ENCODE measurements at places on chromosomes 2 and 18. TPM values are rescaled to one million over a fixed set of nuclear protein-coding genes. Genes with fewer than 3 reads are reported as not detected.

The ABCB11 gene
- polyA plus RNA-seq: not detected

The CFC1 gene
- 1.1 TPM for polyA plus RNA-seq

The CNTNAP5 gene
- polyA plus RNA-seq: not detected

The SLC23A3 gene
- polyA plus RNA-seq: 26.6 TPM

The FLACC1 gene
- not detected for polyA plus RNA-seq

The TOGARAM2 gene
- 1.1 TPM for polyA plus RNA-seq

The NDC80 gene
- 16.0 TPM for polyA plus RNA-seq

DNA sequence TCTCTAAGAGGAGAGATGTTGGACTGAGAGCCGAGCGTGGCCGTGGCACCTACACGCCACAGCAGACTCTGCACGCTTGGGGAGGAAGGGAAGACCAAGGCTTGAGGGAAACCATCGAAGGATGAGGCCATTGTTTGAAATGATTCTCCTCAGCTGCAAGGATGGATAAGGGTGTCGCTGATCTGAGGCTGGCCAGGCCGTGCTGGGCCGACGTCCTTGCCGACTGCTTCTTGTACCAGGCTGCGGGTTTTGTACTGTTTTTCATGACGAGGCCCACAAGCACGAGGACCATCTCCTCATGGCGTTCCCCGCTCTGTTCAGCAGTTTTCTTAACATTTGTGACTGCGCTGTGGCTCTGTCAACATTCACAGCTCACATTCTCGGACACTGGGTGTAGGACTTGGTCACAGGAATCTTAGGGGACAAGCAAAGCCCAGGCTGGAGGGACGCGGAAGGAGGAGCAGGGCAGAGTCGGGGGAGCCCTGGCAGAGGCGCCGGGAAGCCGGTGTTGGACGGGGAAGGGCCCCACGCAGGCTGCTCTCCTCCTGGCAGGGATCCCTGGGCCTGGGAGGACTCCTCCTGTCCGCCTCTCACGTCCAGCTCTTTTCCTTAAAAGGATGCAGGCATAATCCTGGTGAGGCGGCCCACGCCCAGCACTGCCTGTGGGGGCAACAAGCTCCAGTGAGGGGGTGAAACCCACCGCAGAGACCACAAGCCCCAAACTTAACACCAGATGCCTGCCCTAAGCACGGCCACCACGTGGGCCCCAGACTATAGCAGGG is 259.0 kb upstream of the SALL3 start:
- no peak for DNase-seq

- DNase-seq: no peak
These were observed 54.8 kb downstream of the SEMA4F start for GRCh38 chr2:74708883-74709282.

- DNase-seq: peak; percentile 8
These were observed 3.8 kb upstream of the EPC2 start for GRCh38 chr2:148640767-148641166.

- DNase-seq: no peak
These were observed 90.2 kb downstream of the MCFD2 start for GRCh38 chr2:46825231-46825938.

DNA sequence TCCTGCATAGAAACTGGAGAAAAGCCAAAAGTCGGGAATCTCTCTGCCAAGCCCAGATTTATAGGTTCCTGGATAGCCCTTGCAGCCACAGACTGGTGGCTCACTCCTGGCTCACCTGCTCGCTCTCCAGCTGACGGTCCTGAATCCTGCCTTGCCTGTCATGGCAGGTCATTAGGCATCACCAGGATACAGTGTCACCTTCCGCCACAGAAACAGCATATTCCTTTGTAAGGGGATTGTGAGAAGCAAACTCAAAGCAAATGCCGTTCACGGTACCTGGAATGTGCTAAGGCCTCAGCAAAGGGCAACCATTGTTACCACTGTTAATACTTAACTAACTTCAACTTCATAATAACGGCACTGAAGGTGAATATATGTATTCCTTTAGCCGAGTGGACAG is 57.1 kb upstream of the GPR45 start:
- no peak for DNase-seq

GRCh38 chr2:237141571-237142051 is 55.9 kb downstream of the COPS8 start:
- no peak for DNase-seq

- no peak for DNase-seq
These were observed 11.1 kb downstream of the OTOF start for GRCh38 chr2:26466662-26467310.

GRCh38 chr2:239822146-239822831 is 202.9 kb downstream of the NDUFA10 start:
- no peak for DNase-seq

GRCh38 chr2:72057308-72057707 is 90.4 kb downstream of the CYP26B1 start:
- no peak for DNase-seq

- DNase-seq: no peak
These were observed 424.5 kb downstream of the STK39 start for GRCh38 chr2:167822690-167823465.

- DNase-seq: no peak
These were observed 48.1 kb upstream of the SLC39A10 start for GRCh38 chr2:195608768-195609454.

DNA sequence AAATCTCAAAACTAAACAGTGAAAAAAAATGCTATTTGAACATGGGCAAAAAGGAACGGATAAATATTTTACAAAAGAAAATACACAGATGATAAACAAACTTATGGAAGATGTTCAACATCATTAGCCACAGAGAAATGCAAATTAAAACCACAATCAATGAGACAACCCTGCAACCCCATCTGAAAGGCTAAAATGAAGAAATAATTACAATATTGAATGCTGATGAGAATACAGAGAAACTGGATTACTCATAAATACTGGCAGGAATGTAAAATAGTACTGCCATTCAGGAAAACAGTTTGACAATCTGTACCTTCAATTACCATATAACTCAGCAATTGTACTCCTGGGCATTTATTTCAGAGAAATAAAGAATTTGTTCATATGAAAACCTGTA is 193.1 kb upstream of the UBE2E3 start:
- no peak for DNase-seq

GRCh38 chr2:109214651-109215371 is 85.8 kb downstream of the SH3RF3 start:
- DNase-seq: no peak

DNA sequence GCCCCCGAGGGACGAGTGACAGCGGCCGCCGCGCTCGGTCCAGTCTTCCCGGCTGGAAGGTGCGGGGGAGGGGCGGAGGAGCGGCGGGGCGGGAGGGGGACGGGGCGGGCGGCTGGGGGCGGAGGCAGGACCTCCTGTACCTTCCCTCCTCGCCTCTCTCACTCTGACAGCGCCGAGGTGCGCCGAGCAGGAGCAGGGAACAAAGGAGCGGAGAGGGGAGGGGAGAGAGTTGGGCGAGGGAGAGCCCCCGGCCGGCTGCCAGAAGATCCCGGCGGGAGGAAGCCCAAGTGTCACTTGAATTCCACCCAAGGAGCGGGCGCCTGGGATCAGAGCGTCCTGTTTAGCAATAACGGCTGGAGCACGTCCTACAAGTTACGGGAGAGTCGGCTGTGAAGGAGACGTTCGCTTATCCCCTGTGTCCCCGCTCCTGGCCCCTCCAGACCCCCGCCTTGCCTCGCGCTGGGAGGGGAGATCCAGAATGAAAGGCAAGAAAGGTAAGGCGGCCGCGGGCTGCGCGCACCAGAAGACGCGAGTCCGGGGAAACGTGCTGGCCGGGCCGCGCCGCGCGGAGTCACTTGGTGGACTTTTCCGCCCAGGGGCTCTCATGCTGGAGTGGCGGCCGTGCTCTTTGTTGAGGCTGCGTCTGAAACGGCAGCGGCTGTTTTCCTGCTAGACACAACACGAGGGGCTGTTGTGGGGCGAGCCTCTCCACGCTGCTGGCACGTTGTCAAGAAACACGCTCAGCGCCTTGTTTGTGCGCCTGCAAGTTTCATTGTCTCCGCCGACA is at the start of gene TGIF1:
TSS of gene TGIF1 (plus strand) at position 161 of the 787 bp plus-strand sequence. CDS start at position 479, 318 bp downstream.
- peak; percentile 89 for DNase-seq

DNA sequence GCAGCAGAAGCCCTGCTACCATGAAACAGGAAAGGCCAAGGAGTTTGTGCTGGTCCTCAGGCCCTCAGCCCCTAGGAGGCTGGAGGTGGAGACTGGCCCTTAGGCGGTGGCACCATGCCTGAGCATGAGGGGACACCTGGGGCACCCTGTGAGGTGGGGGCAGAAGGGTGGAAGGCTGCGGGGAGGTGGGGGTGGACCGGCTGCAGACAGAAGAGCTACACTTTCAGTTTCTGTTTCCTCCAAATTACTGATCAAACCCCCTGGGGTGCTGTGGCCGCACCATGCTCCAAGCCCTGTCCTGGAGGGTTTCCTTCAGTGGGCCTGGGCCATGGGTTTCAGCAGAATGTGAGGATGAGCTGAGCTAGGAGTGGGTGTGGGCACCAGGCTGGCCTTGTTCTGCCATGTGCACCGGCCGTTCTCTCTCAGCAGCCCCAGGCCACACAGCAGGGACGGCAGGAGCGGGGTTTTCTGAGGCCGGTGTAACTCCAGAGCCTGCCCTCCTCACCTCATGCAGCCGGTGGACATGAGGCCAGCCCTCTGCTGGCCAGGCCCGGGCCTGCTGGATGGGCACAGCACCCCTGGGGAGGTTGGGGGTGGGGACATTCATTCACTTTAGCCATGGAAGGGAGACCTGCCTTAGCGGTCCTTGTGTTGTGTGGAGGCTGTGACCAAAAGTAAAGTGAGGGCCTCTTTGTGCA is 51.5 kb downstream of the PLEKHB2 start:
- DNase-seq: no peak

- DNase-seq: no peak
These were observed 23.0 kb downstream of the CYTIP start for GRCh38 chr2:157420771-157421323.

DNA sequence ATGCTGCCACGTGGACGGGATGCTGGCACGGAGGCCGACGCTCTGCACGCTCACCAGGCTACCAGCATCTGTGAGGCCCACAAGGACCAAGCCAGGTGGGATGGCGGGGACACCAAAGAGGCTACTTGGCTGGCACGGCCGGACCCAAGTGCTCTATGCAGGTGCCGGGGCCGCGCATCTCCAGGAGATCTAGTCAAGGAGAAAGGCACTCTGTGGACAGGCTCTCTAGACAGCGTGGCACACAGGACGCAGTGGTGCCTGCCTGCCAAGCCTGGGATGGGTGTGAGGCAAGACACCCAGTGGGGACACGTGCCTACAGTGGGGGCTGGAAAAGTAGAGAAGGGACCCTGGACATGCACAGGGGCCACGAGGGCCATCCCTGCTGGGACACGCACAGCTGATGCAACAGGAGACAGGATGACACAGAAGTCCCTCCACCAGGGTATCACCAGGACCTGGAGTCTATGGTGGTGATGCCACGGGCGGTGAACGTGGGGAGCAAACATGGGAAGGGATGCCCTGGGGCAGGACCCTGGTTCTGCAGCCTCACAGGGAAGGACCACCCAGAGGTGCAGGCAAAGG is 28.5 kb downstream of the ZNF516 start:
- no peak for DNase-seq

GRCh38 chr2:47429795-47430194 is 26.8 kb downstream of the MSH2 start:
- DNase-seq: no peak

DNA sequence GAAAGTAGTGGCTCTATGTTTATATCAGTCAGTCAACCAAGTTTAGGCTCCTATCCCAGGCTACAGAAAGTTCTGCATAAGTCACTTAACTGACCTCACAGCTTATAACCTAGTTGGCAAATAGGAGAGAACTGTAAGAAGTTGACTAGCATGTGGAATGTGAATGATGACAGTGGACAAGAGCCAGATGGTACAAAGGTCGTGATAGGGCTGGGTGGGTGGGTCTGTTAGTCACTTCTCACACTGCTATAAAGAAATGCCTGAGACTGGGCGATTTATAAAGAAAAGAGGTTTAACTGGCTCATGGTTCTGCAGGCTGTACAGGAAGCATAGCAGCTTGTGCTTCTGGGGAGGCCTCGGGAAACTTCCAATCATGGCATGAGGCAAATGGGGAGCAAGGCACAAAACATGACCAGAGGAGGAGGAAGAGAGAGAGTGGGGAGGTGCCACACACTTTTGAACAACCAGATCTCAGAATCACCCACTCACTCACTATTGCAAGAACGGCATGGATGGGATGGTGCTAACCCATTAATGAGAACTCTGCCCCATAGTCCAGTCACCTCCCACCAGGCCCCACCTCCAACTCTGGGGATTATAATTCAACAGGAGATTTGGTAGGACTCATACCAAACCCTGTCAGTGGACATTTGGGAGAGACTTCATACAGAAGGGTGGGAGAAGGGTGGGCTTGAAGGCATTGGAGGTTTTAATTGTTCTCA is 68.8 kb downstream of the LTBP1 start:
- DNase-seq: peak; percentile 78

DNA sequence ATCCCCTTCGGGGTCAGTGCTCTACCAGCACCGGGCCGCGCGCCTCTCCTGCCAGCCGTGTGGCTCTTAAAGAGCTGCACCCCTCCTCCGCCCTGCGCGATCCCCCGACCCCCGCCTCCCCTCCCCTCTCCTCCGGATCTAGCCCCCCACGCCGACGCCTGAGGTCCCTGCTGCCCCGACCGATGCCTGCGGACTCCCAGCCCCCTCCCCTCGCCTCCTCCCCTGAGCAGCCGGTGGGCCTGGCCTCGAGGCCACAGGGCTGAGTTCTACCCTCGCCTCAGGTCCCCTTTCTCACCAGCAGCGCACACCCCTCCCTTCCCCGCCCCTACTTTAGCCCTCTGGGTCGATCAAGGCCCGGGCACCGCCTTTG is 5.8 kb upstream of the SIX3 start:
- DNase-seq: no peak

- DNase-seq: no peak
These were observed 48.1 kb downstream of the PSD4 start for GRCh38 chr2:113221846-113222245.

DNA sequence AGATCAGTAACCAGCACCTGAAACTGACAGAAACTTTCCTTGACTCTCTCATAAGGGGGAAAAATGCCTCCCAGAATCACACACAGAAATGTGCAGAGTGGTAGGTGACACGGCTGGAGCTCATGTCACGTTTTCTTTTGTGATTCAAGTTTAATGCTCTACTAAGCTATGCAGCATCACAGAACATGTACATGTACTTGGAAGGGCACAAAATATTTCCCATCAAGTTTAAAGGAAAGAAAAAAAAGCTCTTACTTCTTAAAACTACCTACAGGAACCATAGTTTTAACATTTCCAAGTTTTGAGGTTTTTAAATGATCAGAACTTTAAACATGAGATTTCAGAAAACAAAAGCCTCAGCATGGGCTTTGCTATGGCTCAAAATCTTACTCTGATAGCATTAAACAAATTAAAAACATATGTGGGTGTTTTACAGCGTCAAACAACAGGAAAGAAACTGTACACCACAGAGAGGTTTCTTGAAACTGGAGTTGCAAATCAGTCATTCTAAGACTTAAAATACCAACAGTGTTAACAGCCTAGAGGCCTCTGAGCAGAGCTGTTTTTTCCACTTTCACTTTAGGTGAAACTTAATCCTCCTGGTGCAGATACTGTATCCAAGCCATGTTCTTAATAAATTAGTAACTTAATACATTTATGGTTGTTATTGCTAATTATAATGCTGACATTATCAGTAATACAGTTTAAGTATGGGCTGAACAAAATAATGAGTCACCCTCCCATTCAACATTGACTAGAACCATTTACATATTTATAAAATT is 30.1 kb downstream of the MBP start:
- peak; percentile 72 for DNase-seq
